ENCODE measurements at places on chromosomes 13 and 19.

DNA sequence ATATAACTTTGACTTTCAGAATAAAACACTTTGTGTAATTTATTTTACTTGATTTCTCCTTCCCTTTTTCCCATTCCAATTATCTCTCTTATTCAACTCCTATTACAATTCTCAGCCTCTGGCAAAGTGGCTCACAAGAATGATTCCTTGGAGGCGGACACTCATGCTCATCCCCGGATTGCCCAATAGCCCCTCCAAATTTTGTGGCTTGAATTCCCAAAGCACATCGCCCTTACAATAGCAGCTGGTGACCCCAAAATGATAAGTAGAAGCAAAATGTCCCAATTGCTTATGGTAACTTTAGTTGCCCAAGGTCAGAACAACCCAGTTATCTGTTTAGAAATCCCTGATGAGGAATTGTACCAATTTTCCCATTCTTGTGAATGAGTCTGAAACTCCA lies 1523.5 kb upstream of the PRR20A start:
- DNase-seq, result no peak

DNA sequence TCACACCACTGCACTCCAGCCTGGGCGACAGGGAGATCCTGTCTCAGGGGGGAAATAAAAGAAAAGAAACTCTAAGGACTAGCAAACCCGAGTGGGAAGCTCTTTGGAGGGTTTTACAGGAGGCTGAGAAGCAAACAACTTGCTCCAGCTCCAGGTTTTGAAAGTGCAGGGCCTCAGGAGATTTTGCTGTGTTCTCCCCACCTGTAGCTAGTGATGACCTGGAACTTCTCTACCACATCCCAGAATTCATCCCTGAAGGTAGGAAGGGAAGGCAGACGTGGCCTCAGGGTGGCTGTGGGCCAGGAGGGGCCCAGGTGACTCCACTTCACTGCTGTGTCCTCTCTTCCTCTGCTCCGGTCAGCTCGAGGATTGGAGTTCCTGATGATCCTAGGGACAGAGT lies 16.3 kb upstream of the PSMD8 start:
- DNase-seq, result no peak

DNA sequence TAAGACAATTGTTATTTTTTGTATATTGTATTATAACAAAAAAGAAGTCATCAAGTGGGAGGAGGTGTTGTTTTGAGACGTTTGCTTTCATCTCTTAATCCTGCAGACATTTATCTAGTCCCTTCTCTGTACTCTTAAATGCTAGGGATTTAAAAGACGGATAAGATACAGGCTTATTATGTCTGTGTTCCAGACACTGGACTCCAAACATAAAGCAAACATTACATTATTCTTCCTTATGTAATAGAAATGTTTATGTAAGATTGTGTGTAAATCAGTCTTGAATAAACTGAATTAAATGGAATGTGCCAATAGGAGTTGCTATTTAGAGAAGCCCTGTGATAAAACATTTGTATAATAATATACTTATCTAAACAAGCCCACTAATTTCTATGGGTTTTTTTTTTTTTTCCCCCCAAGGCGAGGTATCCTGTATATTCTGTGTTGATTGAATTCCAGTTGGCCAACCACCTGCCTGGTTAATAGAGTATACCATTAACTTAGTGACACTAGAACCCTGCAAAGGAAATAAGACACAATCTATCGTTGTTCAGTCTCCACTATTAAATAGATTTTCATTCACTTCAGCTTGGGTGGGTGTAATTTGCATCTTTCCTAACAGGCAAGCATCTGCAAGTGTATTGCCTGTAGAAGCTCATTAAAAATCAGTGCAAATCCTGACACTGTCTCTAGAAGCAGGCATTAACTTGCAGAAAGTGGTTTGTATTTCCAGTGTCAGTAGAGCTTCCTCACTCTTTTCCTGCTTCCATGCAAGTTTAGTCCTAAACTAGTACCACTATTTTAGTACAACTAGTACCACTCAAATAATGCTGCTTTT lies 69.0 kb downstream of the LRCH1 start:
- DNase-seq, result no peak

DNA sequence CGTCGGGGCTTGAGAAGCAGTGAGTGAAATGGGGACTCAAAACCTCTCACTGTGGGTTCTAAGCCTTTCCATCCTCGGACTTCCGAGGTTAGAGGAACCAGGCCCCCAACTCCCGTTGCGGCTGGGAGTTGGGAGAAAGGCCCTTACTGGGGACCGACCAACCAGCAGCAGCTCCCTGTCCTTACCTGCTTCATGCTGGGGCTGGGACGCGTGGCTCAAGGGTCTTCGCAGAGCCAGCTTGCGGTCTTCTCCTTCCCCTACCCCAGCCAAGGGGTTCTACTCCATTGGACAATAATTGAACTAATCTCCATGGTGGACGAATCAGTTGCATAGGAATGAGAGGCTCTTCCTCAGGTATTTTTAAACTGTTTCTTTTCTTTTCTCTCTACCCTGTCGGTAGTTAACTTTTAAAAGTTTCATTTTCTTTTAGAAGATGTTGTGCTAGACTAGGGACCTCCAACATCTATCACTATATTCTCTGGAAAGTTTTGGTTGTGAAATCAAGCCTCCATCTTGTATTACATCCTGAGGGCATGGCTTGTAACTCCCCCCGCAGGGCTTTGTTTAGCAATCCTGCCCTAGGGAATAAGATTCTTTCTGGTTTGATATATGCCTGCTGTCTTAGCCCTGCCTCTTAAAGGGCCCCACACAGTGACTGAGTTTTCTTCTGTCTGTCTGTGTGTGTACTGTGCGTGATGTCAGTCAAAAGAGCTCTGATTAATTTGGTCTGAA lies 1027.1 kb upstream of the PCDH9 start:
- no peak for DNase-seq
